Activated T-cell treated with anti-CD3 and anti-CD28 coated beads for 24 hours (primary cell): ENCODE measurements at places on chromosomes 2 and 18.
A peak's percentile ranks its signal among the peaks of the same experiment; 100 is the strongest.

DNA sequence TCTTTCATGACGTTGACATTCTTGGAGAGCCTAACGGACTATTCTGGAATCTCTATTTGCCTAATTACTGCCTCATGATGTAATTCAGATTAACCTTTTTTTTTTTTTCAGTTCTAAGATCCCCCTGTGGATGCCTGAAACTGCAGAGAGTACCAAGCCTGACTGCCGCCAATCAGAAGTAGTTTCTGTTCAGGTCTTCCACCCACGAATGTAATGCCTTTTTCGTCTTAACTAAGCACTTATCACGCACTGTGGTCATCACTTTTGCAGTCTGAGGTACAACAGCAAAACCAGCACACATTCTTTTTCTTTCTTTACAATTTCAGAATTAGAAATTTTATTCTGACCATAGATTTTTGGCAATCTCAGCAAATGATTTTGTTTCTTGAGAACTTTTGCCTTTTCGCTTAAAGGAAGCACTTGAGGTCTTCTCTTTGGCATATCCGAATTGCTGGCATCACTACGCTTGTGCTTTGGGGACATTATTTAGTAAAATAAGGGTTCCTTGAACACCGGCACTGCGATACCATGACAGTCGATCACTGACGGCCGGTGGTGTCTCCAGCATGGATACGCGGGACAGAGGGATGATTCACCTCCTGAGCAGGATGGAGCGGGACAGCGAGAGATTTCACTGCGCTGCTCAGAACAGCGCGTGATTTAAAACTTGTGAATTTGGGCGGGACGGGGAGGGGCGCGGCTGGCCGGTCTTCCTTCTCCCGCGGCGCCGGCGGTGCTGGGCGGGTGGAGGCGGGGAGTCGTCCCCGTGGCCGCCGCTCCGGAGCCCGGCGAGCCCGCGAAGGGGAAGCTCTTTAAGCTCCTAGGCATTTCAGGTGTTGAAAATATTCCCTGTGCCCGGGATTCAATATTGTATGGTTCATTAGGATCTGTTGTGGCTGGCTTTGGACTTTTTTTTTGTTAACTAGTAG is 32.0 kb upstream of the GPR55 start:
- peak; percentile 32 for DNase-seq

GRCh38 chr2:207375207-207375875 is 154.4 kb upstream of the CREB1 start:
- no peak for DNase-seq

DNA sequence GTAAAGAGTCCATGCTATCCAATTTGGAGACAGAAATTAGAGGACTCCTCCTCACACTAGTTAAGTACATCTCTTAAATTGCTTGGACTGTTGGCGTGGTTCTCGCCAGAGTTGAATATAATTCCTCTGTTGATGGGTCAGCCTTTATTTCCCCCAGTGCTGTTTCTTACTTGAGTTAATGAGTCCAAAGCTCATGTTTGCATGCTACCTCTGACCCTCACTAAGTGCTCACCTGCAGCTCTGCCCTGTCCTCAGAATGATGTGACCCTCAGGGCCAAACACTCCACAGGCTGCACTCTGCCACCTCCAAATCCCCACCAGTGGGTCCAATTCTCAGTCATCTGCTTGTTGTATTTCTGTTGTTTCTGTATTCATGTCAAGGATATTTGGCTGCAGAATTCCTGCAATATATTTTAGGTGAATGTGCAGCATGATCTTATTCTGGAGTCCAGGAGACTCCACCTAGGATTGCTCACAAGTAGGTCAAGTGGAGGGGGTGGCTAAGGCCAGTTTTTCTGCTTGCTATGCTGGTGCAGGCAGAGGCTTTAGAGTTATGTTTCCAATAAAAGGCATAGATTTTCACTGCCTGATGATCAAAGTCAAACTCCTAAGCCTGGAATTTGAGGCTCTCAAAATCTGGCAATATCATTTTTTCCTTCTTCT is 37.8 kb downstream of the RDH14 start:
- DNase-seq, result no peak

GRCh38 chr18:70195014-70195614 is 10.4 kb downstream of the RTTN start:
- no peak for DNase-seq

DNA sequence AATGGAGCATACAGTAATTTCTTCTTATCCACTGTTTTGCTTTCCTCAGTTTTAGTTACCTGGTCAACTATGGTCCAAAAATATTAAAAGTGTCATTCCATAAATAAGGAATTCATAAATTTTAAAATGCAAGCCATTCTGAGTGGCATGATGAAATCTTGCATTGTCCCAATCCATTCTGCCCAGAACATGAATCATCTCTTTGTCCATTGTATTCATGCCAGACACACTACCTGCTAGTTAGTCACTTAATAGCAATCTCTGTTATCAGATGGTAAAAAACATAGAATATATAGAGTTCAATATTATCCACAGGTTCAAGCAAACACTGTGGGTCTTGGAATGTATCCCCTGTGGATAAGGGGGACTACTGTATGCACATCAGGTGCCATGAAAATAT is 872.2 kb upstream of the NXPH2 start:
- DNase-seq, result no peak

- no peak for DNase-seq
Observed at GRCh38 chr18:31648966-31649429, 35.4 kb downstream of the B4GALT6 start.

- DNase-seq, result no peak
Observed at GRCh38 chr18:1483385-1483784, 578.7 kb downstream of the ADCYAP1 start.

DNA sequence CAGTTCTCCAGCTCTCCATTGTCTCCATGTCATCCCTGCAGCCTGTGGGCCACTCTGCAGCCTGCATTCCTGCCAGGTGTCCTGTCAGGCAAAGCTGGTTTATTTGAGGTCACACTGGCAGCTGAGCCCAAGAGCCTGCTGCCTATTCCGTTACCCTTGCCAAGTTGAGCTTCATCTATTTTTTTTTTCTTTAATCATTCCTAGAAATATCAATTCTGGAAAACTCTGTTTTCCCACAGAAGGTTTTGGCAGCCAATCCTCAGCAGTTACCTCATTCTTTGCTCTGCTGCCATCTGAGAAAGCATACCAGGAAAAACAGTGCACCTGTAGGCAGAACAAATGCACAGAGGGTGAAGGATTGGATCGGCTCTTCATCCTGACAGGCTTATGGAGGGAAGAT is 411.0 kb upstream of the ACVR2A start:
- no peak for DNase-seq

DNA sequence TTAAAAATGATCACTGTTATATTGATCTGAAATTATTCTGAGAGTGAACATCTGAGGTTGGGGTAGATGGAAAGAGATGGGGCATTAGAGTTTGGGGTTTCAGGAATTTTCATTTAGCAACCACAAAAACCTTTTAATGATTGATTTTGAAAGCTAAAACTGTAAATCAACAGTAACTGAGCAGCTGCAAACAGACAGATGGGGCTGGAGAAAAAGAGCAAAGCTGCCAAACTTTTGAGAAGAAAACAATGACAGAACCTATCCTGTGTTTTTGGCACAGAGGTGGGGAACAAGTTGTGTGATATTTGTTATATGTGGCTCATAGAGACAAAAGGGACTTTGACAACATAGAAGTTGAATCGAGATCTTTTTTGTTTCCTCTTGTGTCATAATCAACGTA is 415.8 kb upstream of the DSEL start:
- DNase-seq, result no peak

DNA sequence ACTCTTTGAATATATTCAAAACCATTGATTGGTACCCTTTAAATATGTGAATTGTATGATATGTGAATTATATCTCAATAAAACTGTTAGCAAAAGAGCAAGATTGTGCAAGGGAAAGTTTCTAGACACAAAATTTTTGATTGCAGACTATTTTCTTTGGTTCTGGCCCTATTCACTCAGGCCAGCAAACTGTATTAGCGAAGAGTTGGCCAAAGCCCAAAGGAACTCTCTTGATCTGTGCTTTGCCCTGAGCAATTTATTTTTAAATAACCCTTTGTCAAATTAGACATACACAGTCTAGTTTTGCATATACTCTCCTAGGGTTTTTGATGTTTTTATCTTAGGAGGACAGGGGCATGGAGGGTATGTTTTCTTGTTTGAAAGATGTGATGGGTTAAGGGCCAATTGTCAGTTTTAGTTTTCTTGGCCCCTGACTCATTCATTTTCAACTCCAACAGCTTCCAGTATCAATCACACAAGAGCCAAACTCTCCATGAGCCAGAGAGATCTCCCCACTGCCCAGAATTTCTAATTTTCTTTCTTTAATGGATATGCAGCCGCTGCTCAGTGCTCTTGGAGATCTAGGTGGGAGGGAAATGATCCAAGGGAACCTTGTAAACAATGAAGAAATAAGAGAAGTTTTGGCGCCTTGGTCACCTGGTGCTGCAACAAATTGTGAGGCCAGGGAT is 231.5 kb downstream of the SRBD1 start:
- DNase-seq, result no peak

DNA sequence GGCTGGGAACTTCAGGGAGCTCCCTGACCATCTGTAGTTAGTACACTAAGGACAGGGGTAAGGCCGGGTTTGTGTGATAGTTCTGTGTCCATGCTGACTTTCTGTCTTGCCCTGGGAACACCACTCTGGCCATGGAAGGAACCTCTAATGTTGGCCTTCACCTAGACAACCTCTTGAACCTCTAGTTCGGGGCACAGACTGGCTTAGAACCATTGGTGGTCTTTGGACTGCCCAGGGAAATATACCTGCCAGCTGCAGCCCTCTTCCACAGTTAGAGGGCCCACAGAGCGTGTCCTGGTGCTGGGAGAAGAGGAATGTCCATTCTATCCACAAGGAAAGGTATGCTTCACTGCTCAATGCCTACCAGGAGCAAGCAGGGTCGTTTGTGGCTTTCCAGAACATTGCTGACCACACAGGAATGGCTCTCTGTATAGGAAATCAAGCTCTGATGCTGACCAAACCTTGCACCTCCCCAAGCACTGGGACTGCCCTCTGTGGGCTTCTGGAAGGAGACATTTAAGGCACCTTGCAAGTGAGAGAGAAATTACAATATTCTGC is 318.8 kb upstream of the EPAS1 start:
- DNase-seq, result no peak

DNA sequence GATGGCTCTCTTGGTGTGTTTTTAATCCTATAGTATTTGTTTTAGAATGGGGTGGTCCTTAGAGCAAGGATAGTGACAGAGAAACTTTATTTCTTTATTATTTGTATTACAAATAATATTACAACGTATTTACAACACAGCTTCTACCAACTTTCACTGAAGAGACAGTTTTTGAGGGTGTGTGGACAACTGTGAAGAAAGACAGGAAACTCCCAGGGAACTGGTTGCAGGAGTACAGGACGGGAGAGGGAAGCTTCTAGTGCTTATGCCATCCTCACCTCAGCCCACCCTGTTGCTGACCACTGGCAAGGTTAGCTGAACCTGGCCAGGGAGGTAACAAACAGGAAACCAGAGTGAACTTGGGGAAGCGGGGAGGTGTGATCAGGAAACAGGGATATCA is 251.7 kb downstream of the BCL11A start:
- DNase-seq, result no peak
